ENCODE measurements at places on chromosomes 6 and 20.

- DNase-seq = no peak
These were observed 233.7 kb downstream of the THBS2 start for GRCh38 chr6:169019727-169020491.

GRCh38 chr20:53657732-53658131 lies 64.1 kb upstream of the ZNF217 start:
- no peak for DNase-seq

DNA sequence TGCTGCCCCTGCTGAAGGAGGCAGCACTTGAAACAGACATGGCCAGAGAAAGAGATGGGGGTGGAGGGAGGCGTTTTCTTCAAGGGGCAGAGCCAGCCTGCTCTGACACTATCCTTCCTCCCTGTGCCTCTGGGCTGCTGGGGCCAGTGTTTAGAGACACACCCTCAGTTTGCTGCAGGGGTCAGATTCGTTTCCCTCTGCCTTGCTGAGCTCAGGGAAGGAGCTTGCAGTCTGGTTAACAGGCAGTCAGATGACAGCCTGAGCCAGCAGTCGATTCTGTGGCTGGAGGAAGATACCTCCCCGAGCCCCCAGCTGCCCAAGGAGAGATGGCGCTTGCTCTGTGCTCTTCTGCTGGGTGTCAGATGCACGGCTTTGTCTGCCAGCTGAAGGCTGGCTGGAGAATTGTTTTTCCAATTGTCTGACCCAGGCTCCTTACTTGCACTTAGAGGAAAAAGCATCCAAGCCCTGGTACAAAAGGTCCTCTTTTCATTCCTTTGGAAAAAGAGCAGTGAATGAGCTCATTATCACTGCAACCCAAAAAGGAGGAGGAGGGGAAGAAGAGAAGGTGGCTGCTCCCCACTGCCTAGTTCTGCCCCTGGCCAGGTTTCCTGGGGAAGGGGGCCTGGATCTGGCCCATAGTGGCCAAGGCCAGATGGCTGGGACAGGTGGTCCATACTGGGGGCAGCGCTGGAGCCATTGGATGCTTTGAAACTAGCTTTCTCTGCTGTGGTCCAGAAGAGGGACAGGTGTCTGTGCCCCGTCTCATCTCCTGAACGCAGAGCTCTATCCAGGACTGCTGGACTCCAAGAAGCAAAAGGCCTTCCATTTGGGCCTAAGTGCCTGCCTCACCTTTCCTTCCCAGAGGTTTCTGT lies 88.2 kb downstream of the TCP11 start:
- DNase-seq = peak; percentile 53

- no peak for DNase-seq
These were observed 90.9 kb downstream of the DTD1 start for GRCh38 chr20:18678549-18679419.

- DNase-seq = no peak
These were observed 210.5 kb downstream of the MOXD1 start for GRCh38 chr6:132190815-132191175.

- DNase-seq = no peak
These were observed 50.5 kb downstream of the TP53INP2 start for GRCh38 chr20:34754611-34755010.

GRCh38 chr20:16846006-16846405 lies 97.8 kb downstream of the OTOR start:
- DNase-seq = no peak

DNA sequence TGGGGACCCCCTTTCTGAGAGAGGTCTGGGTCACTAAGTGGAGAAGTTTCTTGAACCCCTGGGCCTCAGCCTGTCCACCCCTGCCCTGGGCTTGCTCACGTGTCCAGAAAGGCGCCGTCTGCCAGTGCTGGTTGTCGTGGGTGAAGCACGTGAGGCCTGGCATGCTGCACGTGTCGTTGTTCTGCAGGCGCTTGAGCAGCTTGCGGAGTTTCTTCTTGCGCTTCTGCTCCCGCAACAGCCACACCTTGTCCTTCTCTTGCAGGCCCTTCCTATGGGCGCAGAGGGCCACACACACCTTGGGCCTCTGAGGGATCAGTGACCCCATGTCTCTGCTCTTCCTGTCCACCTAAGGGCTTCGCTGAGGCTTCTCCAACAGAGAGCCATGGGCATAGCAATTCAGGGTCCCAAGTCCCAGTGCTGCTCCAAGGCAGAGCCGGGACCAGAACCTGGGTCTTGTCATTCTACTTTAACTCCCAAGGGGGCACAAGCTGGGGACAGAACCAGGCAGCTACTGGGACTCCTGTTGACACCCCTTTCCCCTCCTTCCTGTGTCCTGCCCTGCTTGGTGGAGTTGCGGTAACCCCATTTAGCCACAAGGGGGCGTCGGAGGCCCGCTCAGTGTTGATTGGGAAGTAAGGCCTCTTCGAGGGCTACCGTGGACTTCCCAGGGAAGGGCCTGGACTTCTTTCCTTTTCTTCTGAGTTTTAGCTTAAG lies 121.8 kb downstream of the SULF2 start:
- DNase-seq = peak; percentile 83

DNA sequence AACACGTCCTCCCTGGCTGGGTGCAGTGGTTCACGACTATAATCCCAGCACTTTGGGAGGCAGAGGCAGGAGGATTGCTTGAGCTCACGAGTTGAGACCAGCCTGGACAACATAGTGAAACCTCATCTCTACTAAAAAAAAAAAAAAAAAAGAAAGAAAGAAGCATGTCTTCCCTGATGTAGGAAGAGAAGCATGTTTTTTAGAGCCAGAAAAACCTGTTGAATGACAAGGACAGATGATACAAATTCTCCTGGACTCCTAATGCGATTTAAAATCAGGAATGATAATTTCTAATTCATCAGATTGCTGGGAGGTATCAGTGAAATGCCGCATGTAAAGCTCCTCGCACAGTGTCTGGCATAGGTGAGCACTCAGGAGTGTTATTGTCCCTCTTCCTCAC lies 23.7 kb upstream of the SEC63 start:
- no peak for DNase-seq

DNA sequence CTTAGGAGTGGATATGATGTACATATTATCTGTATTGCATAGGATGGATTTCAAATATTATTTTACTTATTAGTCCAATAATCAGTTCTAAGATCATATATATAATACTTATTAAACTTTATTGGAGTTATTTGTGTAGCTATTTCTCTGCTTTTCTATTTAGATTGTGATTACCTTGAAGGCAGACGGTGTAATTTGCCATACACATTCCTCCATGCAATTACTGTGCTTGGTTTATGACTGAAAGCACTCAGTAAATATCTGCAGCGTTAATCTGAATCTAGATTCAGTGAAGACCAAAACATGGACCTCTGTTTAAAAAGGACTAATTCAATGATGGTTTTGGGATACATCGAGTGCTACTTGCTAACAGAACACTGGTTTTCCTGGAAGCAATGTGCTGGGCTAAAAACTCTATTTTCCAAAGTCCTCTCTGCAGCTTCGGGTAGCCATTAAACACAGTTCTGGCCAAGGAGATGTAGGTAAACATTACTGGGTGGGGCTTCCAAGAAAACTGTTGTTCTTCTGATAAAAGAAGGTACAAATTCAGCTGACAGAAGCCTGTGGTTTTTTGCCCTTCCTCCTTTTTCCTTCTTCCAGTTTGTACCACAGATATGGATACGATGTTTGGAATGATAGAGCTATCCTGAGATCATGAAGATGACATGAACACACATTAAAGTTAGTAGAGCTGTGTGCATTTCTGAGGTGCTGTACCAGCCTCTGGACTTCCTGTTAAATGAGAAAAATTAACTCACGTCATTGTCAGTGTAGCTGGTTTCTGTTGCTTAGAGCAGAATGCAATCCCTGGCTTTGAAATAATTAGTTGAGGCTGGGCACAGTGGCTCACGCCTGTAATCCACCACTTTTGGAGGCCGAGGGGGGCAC lies 136.5 kb upstream of the NUP153 start:
- no peak for DNase-seq

- no peak for DNase-seq
These were observed 13.0 kb downstream of the SLC2A4RG start for GRCh38 chr20:63752411-63753101.

GRCh38 chr6:34589140-34589539 lies 33.0 kb upstream of the SPDEF start:
- DNase-seq = no peak

- DNase-seq = peak; percentile 91
These were observed 2.5 kb upstream of the FKBP5 start for GRCh38 chr6:35691027-35691824.

- no peak for DNase-seq
These were observed 18.4 kb upstream of the RAET1L start for GRCh38 chr6:150043501-150044412.

DNA sequence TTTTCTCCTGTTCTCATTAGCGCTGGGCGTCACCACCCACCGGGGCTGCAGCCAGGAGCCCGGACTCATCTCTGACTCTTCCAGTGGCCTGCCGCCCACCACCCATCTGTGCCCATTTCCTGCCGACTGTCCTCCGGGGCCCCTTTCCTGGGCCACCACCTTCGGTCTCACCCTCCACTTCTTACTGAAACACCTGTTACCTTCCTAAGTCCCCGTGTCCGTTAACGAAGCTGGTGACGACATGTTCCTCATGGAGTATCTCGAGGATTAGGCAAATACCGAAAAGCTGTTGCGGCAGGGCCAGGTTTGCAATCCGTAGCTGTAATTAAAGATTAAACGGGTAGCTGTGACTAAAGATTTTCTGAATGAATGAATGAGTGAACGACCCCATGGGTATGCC lies 80.2 kb downstream of the SRC start:
- no peak for DNase-seq

- no peak for DNase-seq
These were observed 34.0 kb downstream of the UBE3D start for GRCh38 chr6:83031689-83032088.

DNA sequence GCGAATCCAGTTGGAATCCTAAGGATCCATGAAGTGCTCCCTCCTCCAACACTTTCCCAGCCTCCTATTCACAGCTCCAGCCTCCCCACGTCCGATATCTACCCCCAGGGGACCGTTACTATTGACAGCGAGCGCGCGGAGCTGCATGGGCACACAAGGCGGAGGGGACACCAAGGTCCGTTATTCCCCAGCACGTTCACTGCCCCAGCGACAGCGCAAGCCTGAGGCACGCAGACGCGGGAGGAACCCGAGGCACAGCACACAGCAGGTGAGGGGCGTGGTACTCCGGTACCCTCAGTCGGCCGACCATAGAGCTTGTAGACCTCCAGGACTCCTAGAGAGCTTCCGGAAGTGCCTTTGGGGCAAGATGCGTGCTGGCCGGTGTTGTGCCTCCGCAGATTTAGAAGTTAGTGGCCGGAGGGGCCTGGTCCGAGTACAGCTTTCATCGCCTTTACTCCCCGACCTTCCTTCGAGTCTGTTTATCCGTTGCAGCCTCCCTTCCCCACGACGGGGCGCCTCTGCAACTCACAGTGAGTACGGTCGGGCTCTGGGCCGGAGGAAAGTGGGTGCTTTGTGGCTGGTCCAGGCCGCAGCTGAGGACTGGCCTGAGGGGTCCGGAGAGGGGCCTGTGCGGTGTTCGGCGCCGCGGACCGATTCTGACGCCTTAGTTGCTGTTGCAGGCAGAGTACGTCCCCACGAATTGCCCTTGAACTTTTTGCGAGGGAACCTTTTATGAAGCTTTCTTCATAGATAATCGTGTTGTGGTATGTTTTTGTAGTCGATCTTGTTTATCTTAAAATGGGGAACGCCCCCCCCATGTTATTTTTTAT lies at the start of gene ZKSCAN8:
ZKSCAN8 (plus strand) TSS at position 384 of the 830 bp plus-strand sequence. CDS start 6,525 bp downstream, outside the sequence.
- DNase-seq = peak; percentile 79

DNA sequence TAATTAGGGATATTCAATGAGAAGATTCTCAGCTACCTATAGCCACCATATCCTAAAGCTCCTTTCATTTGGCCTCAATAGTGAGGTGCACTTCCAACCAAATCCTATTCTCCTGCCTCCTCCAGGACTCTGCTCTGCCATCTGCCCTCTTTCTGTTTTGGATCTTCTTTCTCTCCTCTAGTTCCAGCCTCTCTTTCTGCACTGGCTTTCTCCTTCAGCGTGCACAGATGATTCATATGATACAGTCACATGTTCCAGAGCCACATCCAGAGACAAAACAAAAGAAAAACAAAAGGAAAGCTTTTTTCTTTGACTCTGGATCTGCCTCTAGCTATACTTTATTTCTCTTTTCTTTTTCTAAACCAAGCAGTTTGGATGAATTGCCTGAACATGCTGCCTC lies 531.9 kb upstream of the MAN1A1 start:
- DNase-seq = no peak

DNA sequence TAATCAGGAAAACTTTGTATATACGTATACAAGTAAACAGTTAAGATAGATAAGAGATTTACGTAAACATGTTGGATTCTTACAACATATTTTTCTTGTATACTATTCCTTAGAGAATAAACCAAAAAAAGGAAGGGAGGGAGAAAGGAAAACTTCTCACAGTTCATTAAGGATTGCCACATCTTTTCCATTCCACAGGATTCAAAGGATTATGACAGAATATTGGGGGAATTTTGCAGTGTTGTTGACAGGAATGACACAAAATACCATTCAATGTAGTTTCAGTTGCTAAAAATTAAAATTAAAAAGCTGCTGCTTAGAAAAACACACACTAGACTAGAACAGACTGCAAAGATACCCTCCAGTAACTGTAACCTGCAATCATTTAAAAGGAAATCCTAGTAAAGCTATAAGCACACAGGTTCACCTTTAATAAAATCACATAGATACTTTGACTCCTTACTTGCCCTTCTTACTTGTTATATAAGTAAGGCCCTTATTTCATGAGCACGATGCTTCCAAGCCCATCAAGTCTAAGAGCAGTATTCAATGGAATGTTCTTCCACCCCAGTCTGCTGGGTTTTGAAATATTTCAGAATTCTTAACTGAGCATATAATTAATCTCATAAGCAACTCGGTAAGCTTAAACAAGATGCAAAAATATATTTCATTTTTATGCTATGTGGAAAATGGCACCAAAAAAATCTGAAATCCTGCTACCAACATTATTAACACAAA lies 107.8 kb downstream of the SMLR1 start:
- no peak for DNase-seq

Measured in left ventricle myocardium superior (tissue), 1 donor.